ENCODE measurements at places on chromosomes 16 and 17. TPM values are rescaled to one million over a fixed set of nuclear protein-coding genes. Genes with fewer than 3 reads are reported as not detected.

- no peak for DNase-seq
Measured at GRCh38 chr17:34609210-34609609, 29.8 kb downstream of the TMEM132E start.

- no peak for DNase-seq
Measured at GRCh38 chr16:89744813-89745212, 23.5 kb downstream of the ZNF276 start.

- DNase-seq: no peak
Measured at GRCh38 chr16:337975-338575, 14.4 kb downstream of the AXIN1 start.

GRCh38 chr17:35700150-35700549 lies 31.3 kb upstream of the RASL10B start:
- no peak for DNase-seq

DNA sequence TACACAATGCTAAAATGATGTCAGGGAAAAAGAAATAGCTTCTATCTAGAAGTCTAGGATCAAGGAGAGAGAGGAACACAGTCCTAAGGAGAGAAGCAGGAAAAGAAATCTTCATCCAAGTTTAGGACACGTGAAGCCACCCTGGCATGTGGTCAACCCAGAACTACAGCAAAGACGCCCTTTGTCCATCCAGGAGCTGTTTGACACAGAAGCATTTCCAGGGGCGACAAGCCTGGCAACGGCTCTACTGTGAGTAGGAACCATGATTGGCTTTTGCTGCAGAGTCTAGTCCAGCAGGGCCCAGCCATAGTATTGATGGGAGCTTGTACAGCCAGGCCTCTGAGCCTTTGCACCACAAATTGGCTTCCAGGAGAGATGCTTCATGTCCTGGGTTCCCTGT lies 185.4 kb upstream of the RPL38 start:
- no peak for DNase-seq

GRCh38 chr16:75341564-75342307 lies 90.3 kb upstream of the BCAR1 start:
- DNase-seq: no peak

DNA sequence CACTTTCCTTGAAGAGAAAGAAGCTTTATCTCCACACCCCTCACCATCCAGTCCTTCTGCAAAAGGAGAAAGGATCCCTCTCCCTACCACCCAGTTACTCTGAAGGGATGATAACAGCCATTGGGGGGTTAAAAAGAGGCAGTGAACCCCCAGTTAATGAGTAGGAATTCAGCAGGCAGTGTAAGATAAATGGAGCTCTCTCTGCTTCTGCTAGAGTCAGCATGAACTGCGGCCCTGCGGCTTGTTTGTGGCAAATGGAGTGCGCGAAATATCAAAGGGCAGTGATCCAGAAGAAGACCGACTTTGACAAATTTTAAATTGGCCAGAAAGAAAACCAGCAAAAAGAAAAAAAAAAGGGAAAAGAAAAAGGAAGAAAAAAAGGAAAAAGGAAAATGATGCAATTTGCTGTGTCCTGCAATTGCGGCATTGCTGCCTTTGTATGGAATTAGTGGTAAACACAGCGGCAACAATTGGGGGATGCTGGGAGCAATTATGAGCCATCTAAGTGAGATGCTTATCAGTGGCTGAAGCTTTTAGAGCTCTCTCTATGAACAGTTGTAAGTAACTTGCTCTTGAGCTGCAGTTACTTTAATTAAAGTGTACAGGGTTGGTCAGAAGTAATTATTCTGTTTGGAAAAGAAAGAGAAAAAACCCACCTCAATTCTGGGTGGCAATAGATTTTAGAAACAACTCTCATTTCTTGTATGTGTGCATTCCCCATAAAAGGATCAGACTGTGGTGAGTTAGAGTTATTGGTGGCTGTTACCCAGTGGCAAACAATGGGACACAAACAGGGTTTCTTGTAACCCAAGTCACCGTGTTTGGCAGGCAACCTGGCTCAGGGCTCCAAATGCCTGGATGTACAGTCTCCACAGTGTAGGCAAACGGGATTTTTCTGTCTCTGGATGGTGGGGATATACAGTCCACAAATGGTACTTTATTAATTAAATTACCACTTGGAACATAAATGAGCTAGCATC lies 161.3 kb downstream of the AATF start:
- DNase-seq: no peak

GRCh38 chr17:19023209-19023999 lies 18.8 kb upstream of the FAM83G start:
- no peak for DNase-seq

GRCh38 chr17:51685287-51685909 lies 425.1 kb downstream of the UTP18 start:
- no peak for DNase-seq

- no peak for DNase-seq
Measured at GRCh38 chr17:48715496-48716399, 6.6 kb downstream of the PRAC1 start.

DNA sequence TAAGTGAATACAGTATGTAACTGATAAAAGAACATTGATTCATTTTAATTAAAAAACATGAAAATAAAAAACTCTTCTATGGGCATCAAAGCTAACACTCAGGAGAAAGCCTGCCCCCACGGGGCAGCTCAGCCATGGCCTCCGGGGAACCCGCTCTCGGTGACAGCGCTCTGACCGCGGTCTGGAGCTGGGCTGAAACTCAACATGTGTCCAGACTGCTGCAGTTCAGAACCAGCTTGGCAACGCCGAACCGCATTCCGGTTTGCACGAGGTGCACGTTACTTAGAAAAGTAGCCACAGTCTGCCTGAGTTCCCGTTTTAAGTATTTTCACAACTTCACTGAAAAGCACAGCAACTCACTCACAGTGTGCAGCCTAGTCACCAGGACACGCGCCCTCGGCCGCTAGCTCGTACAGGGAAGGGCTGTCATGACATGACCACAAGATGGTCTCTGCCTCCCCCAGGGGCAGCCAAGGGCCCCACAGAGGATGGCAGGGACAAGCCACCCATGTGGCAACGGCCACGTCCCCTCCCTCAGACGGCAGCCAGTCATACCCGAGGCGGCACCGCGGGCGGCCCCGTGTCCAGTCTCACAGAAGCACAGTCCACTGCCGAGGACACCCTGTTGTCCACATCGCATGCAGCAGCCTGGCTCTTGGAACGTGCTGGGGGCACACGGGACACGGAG lies 77.1 kb upstream of the METRNL start:
- DNase-seq: no peak

DNA sequence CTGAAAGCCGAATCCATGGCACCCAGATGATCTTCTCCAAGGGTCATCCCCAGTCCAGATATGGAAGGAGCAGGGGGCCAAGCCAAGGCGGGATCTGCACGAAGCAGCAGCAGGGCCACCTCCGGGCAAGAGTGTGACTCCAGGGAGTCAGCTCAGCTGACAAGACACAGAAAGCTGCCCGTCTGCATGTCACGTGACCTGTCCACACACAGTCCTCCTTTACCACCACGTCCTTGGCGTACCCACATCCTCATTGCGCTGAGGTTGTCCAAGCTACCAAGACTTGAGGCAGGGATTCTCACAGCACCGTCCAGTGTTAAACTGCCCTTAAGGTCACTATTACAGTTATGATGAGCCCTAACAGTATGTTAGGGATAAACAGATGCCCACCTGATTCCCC lies 11.3 kb upstream of the CYTH1 start:
- no peak for DNase-seq

DNA sequence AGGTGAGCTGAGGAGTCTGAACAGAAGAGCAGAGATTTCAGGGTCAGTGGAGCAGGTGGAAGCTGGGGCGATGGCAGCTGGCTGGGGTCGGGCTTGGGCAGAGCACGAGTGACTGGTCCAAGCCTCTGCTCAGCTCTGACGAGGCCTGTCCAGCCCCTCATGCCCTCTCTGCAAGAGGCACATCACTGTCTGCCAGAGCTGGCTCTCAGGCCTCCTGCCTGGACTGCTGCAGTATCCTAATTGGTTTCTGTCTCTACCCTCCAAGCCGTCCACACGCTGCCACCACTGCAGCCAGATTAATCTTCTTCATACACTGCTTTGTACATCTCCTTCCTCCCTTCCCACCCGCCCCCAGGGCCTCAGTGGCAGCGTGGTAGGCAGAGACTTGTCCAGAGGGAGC lies 25.4 kb downstream of the CACNA1G start:
- no peak for DNase-seq

- DNase-seq: no peak
Measured at GRCh38 chr17:66892246-66892645, 57.3 kb downstream of the CACNG5 start.

DNA sequence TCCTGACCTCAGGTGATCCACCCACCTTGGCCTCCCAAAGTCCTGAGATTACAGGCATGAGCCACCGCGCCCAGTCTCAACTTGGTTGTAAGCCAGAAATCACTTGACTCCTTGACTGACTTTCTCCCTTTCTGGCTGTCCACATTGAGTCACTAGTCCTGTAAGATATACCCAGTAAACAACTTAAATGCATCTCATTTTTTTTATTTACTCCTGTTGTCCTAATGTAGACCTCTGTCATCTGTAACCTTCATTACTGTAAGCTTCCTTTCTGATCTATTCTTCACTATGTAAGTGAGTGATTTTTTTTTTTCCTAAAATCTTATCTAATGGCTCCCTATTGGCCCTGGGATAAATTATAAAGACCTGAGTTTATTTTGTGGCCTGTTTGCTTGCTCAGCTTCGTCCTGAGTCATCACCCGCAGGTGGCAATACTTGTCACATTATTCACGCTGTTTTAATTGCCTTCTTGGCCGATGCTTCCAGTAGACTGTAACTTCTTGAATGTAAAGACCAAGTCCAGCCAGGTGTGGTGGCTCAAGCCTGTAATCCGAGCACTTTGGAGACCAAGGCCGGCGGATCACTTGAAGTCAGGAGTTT lies 41.0 kb downstream of the PAFAH1B1 start:
- peak; percentile 9 for DNase-seq

GRCh38 chr17:36817483-36818048 lies 119.7 kb upstream of the LHX1 start:
- DNase-seq: no peak

GRCh38 chr16:59394526-59394925 lies 660.4 kb upstream of the GOT2 start:
- no peak for DNase-seq

DNA sequence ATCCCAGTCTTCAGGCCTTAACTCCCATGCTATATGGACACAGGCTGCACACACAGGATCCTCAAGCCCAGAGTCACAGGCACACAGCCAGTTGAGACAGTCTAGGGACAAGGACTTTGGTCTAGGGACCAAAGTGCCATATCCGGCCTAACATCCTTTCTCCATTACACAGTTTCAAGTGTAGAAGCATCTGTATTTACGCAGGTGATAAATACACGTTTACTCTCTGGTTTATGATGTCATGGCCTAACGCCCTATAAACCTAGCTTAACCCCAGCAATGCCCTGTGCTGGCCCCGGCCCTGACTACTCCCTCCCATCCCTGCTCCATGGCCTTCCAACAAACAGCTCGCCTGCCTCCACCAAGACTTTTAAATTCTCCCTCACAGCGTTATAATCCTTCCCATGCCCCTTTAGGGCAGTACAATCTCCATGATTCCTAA lies 17.1 kb downstream of the CUEDC1 start:
- no peak for DNase-seq

GRCh38 chr17:40980596-40980995 lies 3.5 kb downstream of the KRT40 start:
- no peak for DNase-seq

- no peak for DNase-seq
Measured at GRCh38 chr16:787978-788398, at the start of gene RPUSD1. Gene RPUSD1 (minus strand): TSS chr16:788381. CDS start chr16:787737, 644 bp downstream.

DNA sequence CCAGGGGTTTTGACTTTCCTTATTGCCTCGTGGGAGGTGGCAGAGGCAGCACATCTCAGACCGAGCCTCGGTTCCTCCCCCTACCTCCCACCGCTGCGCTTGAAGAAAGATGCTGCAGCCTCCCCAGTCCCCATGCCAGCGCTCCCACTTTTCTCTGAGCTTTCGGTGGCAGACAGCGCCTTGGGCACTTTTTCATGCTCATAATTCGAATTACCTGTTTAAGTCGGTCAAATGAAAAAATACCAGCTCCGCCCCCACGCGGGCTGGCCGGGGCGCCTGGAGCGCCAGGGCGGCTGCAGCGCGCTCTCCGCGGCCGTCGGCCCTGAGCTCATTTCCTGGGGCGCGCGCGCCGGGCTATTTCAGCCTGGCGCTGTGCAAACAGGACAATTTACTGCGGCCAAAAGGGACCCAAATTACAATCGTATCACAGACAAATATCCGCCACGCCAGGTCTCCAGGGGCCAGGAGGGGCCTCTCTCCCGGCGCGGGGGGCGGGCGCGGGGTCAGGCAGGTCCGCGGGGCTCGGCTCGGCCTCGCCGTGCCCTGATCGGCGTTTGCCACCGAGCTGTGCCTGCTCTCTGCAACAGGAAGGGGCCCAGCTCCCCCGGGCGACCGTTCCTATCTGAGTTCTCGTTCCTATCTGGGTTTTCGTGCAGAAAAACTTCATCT lies 45.0 kb downstream of the SOST start:
- DNase-seq: peak; percentile 21

DNA sequence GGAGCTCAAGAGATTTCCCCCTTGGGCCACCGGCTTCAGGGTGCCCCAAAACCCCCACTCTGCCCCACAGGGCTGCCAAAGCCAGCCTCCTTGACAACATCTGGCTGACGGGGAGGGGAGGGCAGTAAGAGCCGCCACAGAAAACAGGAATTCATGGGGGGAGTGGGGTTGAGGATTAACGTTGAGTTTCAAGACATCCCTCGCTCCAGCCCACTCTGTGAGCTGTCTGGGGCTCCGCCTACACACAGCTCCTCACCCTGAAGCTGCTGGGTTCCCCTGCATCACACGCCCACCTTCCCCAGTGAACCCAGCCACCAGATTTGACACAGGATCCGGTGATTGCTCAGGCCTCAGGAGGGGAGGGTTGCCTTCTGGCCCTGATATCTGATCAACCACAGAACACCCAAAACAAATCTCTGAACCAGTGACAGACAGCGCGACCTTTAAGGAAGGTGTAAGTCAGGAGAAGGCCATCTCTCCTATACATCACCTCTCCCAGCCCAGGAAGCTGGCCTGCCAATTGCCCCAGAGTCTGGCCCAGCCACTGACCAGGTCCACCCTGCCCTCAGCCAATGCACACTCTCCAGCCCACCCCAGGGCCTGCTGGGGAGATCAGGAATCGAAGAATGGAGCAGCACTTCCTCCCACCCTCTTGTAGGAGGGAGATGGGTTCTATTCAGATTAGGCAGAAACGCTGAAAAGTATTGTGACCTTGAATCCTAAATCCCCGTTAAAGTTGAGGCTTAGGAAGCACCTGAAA lies 132.1 kb downstream of the CLEC16A start:
- DNase-seq: no peak

DNA sequence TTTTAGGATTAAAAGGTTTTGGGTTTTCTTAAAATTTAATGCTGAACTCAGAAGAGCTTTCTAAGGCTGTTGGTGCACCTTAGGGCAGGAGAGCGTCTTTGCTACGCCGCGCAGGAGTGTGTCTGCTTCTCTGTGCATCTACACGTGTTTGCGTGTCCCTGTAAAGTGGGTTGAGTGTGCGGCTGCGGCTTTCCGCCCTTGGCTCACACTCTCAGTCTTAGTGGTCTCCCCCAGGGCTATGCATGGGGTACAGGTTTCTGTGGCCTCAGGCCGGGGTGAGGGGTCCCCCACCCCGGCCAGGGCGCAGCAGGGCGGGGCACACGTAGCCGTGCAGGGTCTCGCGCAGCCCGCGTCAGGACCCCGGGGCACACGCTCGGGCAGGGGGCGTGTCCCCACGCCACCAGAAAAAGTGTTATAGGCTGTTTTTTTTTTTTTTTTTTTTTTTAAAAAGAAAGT lies 727 bp upstream of the TENT4B start:
- DNase-seq: peak; percentile 45

RCVRN gene
- total RNA-seq: not detected

C17orf100 gene
- 2.6 TPM for total RNA-seq

DNAH3 gene
- not detected for total RNA-seq

BANP gene
- 27.0 TPM for total RNA-seq

SUPT4H1 gene
- total RNA-seq: 38.2 TPM

PIGS gene
- total RNA-seq: 111 TPM

CAVIN1 gene
- 199 TPM for total RNA-seq

CA7 gene
- not detected for total RNA-seq

KRT31 gene
- total RNA-seq: not detected
